ENCODE measurements at places on chromosomes 4 and X.

GRCh38 chr4:181043486-181043885 is 1199.7 kb upstream of the TENM3 start:
- DNase-seq, result no peak

DNA sequence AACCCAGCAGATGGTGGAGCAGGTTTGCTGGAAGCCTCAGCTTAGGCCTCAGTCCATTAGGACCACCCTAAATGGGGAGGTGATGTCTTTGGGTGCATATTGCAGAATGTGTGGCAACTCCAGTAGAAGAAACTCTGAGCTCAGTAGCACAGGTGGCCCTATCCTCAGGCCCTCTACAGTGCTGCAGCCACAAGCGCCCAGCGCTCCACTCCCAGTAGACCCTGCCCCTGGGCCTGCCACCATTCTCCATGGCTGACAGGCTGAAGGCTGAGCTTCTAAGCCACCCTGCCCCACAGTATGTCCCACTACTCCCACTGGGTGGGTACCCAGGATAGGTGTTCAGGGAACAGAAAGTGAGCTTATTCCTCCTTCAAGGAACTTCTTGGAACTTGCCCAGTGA is 162.8 kb upstream of the MAMLD1 start:
- no peak for DNase-seq

GRCh38 chr4:145709843-145710242 is 29.9 kb downstream of the C4orf51 start:
- no peak for DNase-seq

GRCh38 chr4:167218022-167218608 is 16.2 kb downstream of the SPOCK3 start:
- DNase-seq, result no peak

- DNase-seq, result no peak
Measured at GRCh38 chr4:146470604-146471003, 51.1 kb downstream of the SLC10A7 start.

DNA sequence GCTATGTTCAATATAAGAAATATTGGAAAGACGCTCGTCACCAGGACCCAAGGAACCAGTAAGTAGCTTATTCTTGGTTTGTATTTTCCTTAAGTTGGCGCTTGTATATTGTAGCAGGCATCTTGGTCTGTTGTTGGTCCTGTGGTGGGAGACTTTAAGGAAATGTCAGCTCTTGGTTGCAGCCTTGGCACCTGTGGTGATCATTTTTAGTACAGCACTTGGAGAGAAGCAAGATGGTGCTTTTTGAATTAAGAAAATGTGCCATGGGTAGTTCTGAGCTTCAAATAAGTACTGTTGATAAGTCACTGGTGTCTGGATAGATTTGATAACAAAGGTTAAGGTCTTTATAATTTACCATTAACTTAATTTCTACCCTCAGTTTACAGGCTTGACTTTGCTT is 1.1 kb downstream of the RPS3A start:
- DNase-seq, result no peak

DNA sequence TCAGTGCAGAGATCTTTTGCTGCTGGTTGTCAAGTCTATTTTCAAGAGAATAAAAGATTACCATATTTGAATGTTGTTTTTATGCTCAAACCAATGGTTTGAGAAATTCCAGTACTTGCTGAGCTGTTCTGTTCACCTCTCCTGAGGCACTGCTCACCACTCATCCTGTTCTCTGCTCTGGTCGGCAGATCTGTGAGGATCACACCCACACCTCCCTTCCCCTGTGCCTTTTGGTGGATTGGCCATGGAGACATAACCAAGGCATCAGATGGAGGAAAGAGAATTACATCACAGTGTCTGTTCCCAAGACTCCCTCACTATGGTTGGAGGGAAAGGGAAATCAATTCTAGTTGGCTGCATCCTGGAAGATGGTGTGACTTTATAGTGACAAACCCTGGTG is 391.6 kb downstream of the ARHGAP24 start:
- DNase-seq, result no peak

DNA sequence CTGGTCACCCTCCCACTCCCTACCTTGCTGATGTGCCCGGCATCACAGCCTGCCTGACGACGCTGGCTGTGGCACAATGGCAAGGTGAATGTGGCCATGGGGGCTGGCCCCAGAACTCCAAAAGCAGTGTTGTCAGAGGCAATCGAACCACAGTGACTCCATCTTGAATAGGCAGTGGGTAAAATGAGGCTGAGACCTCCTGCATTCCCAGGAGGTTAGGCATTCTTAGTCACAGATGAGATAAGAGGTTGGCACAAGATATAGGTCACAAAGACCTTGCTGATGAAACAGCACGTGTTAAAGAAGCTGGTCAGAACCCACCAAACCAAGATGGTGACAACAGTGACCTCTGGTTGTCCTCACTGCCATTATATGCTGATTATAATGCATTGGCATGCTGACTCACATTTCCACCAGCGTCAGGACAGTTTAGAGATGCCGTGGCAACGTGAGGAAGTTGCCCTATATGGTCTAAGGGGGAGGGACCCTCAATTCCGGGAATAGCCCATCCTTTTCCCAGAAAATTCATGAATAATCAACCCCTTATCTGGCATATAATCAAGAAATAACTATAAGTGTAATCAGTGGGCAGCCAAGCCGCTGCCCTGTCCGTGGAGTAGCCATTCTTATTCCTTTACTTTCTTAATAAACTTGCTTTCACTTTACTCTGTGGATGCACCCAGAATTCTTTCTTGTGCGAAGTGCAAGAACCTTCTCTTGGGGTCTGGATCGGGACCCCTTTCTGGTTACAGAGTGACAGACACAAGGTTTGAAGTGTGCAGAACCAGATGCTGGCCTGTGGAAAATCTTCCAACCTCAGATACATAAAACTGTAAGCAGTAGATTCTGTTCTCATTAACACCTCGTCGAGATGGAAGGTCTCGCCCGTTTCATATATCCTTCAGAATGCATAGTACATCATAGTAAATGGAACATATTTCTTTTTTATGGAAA is 26.8 kb upstream of the CLDN24 start:
- peak; percentile 45 for DNase-seq

DNA sequence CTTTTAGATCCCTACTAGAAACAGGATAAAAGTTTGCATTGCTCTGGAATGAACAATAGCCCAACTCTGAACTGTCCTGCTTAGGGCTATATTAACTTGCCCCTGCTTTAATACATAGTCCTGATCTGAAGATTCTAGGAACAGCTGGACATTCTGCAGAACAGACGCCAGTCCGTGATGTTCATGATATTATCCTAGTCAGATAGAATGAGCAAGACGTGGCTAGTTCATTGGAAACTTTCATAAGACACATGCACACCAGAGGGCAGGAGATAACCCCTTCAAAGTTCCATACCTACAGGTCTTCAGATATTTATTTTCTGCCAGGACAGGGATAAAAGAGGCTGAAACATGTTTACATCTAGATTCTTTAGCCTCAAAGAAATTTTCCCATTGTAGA is 75.5 kb upstream of the CLNK start:
- DNase-seq, result no peak

GRCh38 chrX:139158256-139158655 is 372.3 kb upstream of the F9 start:
- DNase-seq, result no peak

GRCh38 chrX:151538190-151539122 is 25.0 kb upstream of the PASD1 start:
- DNase-seq, result no peak

GRCh38 chr4:168924667-168925066 is 85.4 kb downstream of the CBR4 start:
- no peak for DNase-seq

Measured in suppressor macrophage (primary cell).